Stimulated activated CD4-positive, alpha-beta T cell treated with anti-CD3 and anti-CD28 coated beads, Interleukin-2, amount 100 ng/mL, for 4 hours (primary cell): ENCODE measurements at places on chromosomes 2 and 18.
A peak's percentile ranks its signal among the peaks of the same experiment; 100 is the strongest.

DNA sequence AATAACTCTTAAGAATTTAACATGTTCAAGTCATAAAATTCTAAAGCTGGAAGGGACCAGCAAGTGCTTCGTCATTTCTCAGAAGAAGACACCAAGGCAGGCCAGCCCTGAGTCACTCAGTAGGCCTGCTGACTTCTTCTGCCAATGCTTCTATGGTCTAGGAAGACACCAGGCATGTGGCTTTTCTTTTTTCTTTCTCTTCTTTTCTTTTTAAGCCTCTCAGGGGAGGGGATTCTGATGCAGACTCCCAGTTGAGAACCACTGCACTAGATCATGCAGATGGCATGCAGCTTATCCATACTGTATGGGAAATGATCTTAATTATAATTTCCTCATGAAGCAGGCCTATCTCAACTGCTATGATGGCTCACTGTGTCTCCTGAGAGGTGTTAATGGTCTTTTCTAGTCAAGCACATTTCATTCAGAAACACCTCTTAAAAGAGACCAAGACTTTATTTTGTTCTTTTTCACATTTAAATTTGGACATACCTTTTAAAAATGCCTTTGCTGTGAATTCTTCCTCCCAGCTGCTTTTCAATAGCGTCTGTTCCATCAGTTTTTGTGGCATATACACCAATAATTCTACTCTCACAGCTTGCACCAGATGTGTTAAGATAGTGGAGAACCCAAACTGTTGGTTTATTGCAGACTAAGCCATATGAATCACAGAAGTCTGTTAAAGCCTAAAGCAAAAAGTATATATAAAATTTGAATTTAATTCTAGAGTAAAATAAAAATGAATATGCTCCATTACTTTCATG is 11.3 kb downstream of the KCTD18 start:
- DNase-seq, result no peak

- DNase-seq, result no peak
Observed at GRCh38 chr2:215764441-215765048, 248.8 kb downstream of the MREG start.

GRCh38 chr2:52686935-52687334 is 1080.7 kb upstream of the CHAC2 start:
- DNase-seq, result no peak

GRCh38 chr2:190173392-190173791 is 110.9 kb upstream of the MSTN start:
- DNase-seq, result no peak

GRCh38 chr2:143839456-143839855 is 680.5 kb downstream of the ZEB2 start:
- DNase-seq, result no peak

GRCh38 chr18:13400636-13401315 is 182.2 kb downstream of the LDLRAD4 start:
- DNase-seq, result no peak

DNA sequence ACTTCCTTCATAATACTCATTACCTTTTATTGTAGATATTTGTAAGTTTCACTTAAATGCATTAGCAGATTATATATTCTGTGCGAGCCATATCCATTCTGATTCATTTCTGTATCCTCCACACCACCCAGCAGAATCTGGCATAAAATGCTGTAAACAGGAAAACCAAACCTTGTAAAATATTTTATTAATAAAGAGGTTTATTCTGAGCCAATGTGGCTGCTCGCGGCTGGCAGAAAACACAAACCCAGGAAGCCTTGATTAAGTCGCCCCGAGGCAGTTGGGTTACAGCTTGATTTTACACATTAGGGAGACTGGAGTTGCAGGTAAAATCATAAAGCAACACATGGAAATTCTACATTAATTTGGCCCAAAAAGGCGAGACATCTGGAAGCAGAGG is 40.5 kb downstream of the GNAL start:
- DNase-seq, result no peak

DNA sequence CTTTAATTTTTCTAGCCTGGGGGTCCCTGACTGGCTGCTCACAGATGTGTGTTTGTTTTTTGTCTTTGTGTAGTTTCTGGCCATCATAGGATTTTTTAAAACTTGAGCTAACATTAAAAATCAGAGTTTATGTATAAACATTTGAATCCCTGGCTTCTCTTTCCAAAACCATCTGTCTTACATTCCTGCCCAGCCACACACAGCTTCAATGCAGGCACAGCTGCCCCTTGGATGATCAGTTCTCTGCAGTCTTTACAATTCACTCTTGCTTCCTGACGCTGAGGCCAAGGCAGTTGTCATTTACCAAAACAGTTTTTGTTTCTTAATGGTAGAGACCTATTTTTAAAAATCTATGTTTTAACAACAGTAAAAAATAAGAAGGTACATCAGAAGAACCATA is 169.2 kb upstream of the LRRTM1 start:
- no peak for DNase-seq

- no peak for DNase-seq
Observed at GRCh38 chr2:212863185-212863588, 288.2 kb downstream of the IKZF2 start.

- DNase-seq, result no peak
Observed at GRCh38 chr2:129078548-129078947, 759.9 kb upstream of the HS6ST1 start.

- peak; percentile 9 for DNase-seq
Observed at GRCh38 chr18:51196811-51197660, 445 bp downstream of the MEX3C start.

DNA sequence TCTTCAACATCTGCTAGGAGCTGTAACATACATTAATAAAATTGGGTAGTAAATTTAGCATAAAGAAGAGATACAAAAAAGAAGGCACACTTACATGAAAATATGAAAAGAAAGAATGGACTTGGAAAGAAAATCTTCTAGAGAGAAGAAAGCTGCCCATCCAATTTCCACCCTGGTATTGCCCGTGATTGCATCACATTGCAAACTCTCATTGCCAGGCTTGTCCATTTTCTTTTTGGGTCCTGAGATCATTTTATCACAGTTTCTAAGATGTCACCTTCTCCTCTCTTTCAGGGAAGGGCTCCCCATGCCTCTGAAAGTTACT is 321.5 kb downstream of the RND3 start:
- DNase-seq, result no peak

GRCh38 chr18:26804519-26804918 is 61.0 kb downstream of the AQP4 start:
- no peak for DNase-seq

DNA sequence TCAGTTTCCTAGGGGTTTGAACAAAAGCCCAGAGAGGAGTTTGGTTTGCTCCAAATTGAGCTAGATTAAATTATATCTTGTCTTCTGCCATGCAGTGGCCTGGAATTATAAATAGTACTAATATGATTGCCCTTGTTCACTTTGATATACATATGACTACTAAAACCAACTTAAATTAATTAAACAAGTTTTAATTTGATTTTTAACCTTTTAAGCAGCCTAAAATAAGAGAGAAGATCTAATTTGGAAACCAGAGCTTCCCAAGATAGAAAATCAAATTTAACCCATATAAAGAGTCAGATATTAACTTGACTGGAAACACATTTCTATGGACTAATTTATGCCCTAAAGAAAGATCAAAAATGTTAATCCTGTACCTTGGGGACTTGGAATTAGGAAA is 444.5 kb upstream of the SLC8A1 start:
- DNase-seq, result no peak
